A549 (cell line): ENCODE measurements at places on chromosomes 12 and 14.

- DNase-seq, result no peak
Measured at GRCh38 chr12:26809611-26810285, 23.2 kb downstream of the ITPR2 start.

- no peak for DNase-seq
Measured at GRCh38 chr12:111454311-111454710, 48.6 kb downstream of the SH2B3 start.

DNA sequence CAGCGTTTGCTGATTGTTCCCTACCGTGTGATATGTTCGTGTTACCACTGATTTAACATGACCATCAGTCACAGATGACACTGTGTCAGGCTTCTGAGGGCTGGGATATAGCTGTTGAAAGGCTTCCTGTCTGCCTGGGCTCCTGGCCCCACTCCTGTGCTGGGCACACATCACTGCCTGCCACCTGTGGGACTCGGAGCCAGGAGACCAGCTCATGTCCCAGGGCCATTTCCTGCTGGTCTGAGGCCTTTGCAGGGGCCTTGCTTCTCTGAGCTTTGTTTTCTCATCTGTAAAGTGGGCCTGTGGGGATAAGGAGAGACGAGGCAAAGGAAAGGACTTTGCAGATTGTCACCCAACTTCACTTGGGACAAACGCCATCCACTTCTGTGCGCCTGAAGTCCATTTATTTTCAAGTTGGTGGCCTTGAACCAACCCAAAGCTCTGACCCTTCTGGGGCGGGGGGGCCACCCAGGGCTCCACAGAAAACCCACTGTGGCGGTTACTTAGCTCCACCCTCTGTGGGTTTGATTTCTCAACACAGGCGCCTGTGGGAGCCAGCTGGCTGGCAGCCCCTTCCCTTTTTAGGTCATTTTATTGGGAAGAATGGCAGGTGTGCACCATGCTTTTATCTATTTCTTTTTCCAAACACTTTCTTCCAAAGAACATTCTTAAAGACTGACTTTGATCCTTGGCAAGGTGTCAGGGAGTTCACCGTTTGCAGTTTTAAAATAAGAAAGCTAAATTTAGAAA is 54.1 kb downstream of the BEGAIN start:
- DNase-seq, result no peak

GRCh38 chr12:6830999-6831398 is 2.8 kb downstream of the P3H3 start:
- no peak for DNase-seq

- DNase-seq, result peak; percentile 21
Measured at GRCh38 chr12:131901431-131902331, 7.3 kb downstream of the ULK1 start.

- DNase-seq, result no peak
Measured at GRCh38 chr14:85701763-85702162, 171.8 kb downstream of the FLRT2 start.

DNA sequence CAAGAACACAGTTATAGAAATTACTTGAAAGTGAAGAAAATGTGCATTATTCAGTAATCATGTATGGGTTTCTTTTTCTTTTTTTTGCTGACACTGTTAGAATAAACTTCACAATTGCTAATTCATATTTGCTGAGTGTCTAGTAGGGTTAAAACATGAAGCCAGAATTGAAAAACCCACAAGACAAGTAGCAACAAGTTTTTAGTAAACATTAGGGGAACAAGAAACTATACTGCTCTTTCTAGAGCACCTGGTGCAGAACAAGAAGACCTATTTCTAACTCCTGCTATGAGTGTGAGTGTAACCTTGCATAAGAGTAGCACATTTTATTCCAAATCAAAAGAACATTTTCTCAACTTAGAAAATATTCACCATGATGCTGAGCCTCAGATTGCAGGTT is 83.2 kb downstream of the ITPR2 start:
- DNase-seq, result no peak

GRCh38 chr14:65428691-65429090 is 16.2 kb downstream of the FUT8 start:
- no peak for DNase-seq

GRCh38 chr12:94149119-94149780 is 873 bp downstream of the PLXNC1 start:
- peak; percentile 34 for DNase-seq

DNA sequence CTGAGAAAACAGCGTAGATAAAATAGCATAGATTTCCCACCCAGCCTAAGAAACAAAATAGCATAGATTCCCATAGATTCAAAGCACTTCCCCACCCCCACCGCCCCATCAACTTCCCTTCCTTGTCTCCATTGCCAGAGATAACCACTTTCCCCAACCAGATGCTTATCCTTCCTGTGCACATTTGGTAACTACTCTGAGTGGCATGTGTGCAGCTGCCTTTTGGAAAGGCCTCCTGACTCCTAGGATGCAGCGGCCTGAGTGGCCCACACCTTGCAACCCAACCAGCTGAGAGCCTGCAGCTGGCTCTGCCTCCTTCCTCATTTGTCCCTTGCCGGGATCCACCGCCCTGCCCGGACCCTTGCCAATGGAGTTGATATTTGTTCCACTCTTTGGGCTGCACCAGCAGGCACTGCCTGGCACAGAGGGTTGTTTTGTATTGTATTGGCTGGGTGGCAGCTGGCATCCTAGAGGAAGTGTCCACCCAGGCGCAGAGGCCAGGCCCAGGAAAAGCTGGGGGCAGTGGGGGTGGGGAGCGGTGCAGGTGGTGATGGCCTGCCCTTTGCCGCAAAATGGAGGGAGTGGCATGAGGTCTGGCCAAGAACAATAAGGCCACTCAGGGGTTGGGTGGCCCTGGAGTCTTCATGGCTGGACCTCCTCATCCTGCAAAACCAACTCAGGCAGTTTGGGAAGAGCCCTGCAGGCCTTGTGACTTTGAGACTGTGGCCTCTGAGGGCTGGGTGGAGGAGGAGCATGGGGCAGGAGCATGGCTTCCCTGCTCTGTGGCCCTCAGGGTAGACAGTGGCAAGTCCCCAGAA is 4.9 kb downstream of the SLC48A1 start:
- DNase-seq, result no peak

DNA sequence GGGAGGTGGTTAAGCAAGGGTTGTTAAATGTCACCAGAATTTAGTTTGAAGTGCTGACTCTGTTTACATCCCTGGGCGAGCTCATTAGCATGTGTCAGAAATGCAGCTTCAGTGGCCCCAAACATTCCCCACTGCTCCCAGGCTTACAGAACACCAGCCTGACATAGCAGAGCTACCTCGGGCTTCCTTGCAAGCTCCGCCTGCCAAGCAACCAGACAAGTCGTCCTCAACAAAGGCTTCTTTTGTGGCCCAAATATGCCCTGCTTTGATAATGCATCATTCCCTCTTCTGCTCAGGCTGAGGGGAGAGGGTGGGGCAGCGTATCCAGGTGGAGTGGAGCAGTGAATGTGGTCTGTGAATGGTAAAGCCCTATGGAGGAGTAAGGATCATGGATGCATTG is 28.0 kb downstream of the ERH start:
- DNase-seq, result no peak

DNA sequence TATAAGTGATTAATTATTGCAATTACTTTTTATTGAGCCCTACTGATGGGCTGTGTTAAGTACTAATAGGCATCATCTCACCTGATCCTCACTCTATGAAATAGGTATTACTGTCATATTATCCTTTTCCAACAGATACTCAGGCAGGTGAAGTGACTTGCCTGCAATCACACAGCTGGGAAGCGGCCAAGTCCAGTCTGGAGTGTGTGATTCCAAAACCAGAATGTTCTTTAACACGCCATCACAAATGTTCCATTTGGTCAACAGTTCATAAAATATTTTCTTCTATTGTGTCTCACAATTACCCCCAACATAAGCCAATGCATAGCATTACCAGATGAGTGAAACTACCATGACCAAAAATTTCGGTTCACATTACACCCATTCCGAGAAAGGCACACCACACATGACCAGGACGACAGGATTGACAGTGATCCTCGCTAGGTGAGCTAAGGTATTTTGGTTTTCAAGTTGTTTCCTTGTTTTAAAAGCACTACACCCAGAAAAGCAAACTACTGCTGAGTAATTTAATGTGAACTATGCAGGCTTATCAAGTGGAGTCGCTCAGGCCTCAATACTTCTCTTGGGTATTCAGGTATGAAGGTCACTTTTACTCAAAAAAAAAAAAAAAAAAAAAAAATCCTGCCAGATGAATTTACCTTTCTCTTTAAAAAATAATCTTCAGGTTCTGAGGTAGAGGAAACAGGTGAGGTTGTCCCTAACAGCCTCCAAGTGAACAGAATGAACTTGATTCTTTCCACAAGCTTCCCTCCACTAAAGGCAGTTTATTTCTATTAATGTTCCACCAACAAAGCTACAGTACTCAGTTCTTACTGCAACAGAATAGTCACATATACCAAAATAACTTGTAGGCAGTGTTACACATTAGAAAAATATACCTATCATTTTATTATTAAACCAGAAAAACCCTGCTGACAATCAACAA is 2.4 kb downstream of the VPS37B start:
- no peak for DNase-seq

DNA sequence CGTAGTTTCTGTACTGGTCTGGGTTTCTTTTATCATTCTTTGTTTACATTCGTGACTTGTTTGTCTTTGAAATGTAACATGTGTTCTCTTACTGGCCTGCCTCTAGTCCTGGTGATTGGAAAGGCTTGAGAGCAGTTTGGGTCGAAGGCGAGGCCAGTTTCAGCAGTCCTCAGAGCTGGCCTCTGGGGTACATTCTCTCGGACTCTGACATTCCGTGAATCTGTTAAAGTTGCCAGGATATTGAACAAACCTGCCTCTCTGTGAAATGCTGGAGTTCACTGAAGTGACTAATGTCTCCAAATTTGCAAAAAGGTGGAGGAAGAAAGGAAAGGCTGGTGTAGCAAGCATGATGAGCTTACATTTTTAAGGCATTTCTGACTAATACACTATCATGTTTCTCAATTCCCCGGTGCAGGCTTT is 1.5 kb downstream of the PLEKHA5 start:
- DNase-seq, result peak; percentile 18

DNA sequence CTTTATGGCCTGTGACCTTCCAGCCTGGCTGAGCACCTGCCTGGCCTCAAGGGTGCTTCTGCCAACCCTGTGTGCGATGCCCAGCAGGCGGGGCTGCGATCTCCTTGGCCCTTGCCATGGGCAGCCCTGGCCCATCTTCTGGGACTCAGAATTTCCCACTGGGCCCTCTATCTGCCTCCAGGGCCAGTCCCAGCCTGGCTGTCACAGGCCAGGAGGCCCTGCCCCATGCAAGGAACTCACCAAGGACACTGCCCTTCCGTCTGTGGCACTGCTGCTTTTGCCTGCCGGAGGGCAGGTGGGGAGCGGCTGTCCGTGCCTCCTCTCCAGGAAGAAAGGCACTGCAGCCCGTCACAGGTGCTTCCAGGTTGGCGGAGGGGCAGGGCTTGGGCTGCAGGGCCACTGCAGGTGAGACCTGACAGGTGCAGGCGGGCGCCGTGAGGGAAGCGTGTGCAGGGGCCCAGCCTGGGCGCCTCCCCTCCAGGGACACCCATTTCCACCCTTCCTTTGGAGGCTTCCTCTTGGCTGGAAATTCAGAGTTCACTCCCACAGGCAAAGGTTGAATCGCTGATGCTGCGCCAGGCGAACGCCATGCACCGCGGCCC is 177.8 kb downstream of the KIF26A start:
- no peak for DNase-seq

DNA sequence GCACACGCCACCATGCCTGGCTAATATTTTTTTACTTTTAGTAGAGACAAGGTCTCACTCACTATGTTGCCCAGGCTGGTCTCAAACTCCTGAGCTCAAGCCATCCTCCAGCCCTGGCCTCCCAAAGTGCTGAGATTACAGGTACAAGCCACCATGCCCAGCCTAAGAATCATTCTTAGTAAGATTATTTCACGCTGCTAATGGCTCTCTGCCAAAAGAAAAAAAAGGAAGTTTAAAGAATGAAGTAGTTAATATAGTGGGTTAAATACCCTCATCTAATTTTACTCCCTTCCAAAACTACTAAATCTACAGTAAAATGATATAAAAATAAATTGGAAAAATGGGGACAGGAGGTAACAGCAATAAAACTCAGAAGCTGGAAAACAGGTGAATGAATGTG is 2.6 kb downstream of the ETFRF1 start:
- no peak for DNase-seq

GRCh38 chr14:75224561-75224960 is 48.1 kb upstream of the TMED10 start:
- DNase-seq, result no peak

GRCh38 chr12:64923536-64923935 is 99.1 kb downstream of the TBC1D30 start:
- DNase-seq, result no peak

GRCh38 chr12:12081836-12082497 is 11.2 kb downstream of the BCL2L14 start:
- peak; percentile 73 for DNase-seq

- DNase-seq, result no peak
Measured at GRCh38 chr14:62674563-62675237, 370.6 kb downstream of the KCNH5 start.

DNA sequence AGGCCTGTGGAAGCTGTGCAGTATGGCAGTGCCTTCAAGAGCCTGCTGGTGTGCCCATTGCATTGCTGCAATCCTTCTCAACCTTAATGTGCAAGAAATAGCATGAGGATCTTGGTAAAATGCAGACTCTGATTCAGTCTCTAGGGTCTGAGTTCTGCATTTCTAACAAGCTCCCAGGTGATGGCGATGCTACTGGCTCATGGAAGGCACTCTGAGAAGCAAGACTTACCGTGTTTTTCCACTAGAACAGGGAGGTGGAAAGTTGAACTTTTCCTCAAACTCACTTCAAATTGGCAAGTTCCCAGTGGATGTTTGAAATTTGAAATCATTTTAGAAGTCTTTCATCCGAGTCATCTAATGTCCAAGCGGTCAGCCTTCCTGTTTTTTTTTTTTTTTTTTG is 55.5 kb downstream of the MYRFL start:
- peak; percentile 16 for DNase-seq

GRCh38 chr12:48164451-48164850 is 7.1 kb upstream of the ASB8 start:
- DNase-seq, result no peak

DNA sequence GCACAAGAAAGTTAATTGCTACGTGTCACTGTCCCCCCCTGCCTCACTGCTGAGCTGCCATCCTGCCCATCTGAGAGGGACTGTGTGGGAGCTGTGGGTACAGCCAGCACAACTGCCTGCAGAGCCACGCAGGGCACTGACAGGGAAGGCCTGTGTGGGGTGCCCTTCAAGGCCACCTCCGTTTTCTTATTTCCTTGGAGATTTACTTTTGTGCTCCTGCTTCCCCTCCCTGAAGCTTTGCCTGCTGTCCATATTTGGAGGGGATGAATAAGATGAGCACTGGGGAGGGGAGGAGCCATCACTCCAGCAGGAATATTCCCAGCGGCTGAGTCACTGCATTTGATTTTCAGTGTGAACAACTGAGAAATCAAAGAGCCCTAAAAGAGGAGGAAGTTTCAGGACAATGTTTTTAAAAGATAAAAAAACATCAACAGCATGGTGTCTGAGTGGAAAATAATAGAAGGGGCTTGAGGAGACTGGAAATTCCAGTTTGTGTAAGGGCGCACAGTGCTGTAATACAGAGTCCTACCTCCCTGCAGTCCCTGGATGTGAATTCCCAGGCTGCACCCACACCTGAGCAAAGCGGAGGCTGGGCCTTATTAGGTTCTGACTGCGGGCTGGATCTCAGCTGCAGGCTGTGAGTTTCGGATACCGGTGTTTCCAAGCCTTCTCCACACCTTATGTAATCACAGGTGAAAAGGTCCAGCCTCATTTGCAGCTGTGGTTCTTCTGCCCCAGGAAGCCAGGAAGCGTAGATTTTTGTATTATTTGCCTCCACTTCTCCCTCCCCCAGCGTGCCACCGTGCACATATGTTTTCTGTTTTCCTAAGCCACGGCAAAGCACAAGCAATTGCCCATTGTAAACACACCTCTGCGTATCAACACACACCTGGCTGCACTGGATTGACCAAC is 192.6 kb upstream of the BCL2L14 start:
- peak; percentile 50 for DNase-seq

- DNase-seq, result no peak
Measured at GRCh38 chr12:2456813-2457186, 338.0 kb upstream of the FKBP4 start.
